ENCODE measurements at places on chromosomes 5 and 9.

DNA sequence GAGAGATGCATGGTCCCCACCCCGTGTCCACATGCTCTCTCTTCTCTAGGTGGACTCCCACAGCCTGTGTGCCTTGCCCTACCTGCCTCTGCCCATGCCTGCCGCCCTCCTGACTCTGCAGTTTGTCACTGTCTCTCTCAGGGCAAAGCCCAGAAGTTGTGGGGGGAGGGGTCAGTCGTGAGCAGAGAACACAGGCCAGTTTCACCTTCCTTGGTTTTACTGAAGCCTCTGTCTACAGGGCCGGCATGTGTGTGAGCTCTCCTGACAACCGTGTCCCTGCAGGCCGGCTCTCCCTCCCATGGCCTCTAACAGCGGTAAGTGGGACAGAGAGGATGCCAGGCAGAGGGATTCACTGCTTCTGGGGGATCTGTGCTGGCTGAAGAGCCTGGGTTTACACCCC lies 43.5 kb upstream of the SLC25A51 start:
- no peak for DNase-seq

DNA sequence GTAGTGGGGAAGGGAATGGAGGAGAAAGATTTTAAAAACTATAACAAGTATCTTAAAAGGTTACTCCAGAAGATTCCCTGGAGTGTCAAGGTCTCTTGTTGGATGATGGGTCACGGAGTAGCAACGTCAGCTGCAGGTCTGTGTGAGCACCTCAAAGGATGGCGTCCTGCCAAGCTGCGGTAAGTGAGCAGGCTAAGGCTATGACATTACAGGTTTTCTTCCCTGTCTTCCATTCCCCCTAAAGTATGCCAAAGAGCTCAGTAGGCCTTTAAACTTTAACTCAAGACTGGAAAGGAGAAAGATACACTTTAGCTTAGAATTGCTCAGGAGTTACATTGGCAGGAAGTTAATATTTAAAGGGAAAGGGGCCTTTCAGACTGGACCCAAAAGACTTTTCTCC lies 17.5 kb downstream of the SPOCK1 start:
- DNase-seq: no peak

- DNase-seq: no peak
Observed at GRCh38 chr9:108582726-108583125, 273.1 kb downstream of the ACTL7B start.

DNA sequence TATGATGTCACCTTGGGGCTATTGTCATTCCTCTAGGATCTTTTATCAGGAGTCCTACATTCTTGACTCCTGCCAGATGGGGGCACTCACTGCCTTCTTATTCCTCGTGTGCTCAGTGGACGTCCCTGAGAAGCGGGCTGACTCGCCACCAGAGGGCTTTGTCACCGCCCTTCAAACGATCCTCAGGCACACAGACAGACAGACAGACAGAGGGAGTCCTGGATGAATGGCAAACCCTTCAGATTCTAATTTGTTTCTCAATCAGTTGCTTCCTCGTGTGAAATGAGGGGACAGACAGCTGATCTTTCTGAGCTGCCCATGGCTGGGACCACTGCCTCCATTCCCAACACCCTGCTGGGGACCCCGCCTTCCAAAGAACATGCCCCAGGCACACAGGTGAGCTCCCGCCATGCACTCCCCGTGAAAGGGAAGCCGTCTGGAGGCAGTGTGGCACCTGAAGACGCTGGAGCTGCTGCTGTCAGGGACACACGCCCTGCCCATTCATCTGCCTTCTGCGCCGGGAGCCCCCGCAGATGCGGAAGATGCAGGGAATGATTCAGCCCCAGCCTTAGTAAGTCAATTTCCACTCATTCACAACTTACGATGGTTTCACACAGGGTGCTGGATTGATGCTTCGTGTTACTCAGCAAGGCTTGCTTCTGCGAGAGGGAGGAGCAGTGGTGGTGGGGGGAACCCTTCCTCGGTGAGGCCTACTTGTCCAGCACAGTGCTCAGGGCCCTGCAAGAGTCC lies 24.9 kb upstream of the SH3PXD2B start:
- peak; percentile 70 for DNase-seq

GRCh38 chr5:147427521-147428401 lies 82.1 kb downstream of the DPYSL3 start:
- no peak for DNase-seq

All from HFF-Myc (cell line).